Astrocyte of the hippocampus (primary cell): ENCODE measurements at places on chromosomes 6 and 20.

DNA sequence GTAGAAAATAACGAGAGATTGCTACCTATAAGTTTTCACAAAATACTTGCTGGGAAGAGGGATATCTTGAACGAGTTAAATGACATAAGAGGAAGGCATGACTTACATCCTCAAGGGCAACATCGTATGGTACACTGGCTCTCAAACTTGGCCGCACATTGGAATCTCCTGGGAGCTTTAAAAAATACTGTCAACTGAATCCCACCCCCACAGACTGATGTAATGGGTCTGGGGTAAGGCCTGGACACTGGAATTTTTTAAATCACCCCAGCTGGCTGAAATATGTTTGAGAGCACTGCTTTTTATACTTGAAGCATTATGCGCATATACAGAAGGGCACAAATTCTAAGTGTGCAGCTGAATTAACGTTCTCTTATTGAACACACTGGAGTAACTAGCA is 8.0 kb upstream of the TSHZ2 start:
- DNase-seq: no peak

DNA sequence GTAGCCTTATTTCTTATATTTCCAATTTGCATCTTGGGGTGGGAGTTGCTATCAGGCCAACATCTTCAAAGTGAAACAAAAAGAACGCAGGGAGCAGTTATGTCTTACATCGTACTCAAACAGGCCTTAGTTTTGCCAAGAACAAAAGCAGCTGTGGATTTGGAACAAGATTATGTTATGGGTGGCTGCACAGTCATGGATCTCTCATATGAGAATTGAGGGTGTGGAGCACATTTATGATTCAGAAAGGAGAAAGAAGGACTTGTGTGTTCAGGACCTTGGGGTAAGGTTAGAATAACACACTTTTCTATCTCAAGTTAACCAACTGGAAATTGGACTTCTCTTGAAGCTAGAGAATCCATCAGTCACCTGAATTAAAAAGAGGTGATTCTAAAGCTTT is 259.9 kb downstream of the FOXA2 start:
- no peak for DNase-seq

DNA sequence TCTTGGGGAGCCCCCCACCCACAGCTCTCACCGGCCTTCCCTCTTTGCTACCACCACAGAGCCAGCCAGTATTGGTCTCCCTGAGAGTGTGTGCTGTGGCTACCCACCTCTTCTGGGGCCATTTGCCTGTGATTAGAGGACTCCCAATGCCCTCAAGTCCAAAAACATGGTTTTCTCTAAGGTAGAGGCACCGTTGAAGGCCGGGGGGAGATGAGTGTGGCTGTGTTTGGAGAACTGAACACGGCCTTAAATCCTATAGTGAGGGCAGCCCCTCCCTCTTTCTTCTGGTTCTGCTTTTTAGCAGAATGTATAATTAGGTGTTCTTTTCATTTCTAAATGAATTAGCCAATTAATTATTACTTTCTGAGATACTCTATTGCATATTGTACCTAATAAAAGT is 2.5 kb downstream of the CCR6 start:
- DNase-seq: no peak

DNA sequence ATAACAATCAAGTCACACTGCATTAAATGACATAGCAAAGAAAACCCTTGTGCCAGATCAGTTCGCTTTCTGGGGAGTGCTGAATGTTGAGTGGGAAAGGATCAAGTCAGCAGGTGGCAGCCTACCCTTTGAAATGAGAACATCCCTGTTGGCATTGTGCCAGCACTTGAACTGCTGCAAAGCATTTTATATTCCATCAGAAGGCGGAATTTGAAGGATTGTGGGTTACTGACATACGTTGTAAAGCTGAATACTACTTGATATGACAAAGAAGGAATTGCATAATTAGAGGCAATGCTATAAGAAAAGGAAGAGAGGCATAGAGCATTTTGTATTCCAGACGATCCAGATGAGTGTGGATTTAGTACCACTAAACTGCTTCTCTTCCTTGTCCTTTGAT is 26.5 kb downstream of the BCKDHB start:
- DNase-seq: peak; percentile 80

DNA sequence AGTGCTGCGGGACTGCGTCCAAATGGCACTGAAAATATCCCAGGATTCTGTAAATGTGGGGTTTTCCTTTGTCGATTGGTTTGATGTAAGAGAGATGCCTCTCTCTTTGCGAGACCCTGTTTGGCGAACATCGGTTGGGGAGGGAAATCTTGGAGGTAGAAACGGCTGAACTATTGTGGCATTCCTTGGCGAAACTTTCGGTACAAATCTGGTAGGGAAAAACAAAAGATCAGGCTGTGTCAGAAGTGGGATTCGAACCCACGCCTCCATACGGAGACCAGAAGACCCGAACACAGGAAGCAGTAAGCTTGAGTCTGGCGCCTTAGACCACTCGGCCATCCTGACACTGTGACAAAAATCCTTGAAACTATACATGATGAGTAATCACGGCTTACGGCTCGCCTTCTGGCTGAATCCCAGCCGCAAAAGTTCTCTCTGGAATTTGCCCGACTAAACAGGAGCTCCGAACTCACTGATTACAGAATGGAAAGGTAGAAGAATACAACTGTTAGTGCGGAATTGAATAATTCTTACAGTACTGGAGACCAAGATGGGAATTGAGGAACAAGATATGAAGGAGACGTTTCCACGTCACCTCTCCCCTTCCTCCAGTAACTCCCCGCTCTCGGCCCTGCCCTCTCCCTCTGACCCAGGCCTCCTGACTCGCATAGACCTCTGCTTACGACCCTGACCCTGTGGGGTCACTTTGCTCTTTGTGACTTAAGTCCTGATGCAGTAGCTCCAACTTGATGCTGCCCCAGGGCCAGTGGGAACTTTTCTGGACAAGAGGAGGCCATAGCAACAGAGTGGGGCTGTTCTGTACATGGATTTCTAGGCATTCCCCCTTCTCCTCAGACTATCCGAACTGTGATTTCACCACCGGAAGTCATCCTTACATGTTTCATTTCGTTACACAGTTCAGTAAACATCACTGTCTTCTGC is 132.8 kb upstream of the ZNF184 start:
- peak; percentile 86 for DNase-seq

DNA sequence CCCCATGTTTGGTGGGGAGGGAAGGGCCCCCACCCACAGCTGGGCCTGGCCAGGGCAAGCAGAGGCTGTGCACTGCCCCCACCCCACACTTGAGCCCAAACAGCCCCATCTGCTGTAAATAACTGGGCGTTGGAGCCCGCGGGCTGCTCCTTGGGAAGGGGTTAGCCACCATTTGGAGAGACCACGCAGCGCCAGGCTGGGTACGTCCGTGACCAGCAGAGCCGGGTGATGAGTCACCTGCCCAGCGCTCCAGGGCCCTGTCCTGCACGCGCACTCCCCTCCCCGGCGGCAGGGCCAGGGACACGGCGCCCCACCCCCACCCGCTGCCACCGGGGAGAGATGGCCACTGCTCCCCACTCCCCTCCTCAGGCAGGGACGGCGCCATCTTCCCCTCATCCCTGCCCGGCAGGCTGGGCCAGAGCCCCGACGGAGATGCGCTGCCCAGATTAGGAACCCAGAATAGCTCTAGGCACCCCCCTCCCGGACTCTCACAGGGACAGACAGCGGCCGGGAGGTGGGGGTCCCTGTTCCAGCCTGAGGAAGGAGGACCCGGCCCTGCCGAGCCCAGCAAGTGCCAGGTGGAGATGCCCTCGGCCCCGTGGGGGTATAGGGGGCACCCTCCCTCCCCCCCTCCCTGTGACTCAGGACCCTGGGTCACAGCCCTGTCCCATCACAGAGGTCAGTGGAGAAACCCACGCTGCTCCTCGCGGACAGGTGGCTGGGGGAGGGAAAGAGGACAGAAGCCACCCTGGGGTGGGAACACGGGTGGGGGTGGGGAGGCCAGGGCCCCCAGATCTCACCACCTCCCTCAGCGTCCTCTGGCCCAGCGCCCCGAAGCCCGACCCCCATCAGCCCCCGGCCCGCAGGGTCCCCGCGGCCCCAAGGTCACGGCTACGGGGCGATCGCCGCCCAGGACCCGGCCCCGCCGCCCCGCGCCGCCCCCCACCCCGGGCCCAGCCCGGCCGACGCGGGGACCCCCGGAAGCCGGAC is 642 bp downstream of the EEF1A2 start:
- DNase-seq: peak; percentile 67

- DNase-seq: no peak
Observed at GRCh38 chr6:107321793-107322192, 137.6 kb downstream of the PDSS2 start.

DNA sequence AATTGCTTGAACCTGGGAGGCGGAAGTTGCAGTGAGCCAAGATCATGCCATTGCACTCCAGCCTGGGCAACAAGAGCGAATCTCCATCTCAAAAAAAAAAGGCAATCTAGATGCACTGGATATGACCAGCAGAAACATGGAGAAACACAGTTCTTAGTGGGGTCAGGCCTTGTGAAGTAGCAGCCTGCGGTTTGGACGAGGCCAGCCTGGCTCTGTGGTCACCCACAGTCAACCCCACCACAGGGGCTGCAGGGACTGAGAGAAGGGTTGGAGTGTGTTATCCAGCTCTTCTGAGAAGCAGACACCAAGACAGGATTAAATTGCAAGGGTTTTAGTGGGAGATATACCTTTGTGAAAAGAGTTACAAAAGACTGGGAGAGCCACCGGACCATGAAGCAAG is 194.3 kb upstream of the PROKR2 start:
- no peak for DNase-seq

- peak; percentile 62 for DNase-seq
Observed at GRCh38 chr20:44594730-44595129, 12.4 kb downstream of the PKIG start.

DNA sequence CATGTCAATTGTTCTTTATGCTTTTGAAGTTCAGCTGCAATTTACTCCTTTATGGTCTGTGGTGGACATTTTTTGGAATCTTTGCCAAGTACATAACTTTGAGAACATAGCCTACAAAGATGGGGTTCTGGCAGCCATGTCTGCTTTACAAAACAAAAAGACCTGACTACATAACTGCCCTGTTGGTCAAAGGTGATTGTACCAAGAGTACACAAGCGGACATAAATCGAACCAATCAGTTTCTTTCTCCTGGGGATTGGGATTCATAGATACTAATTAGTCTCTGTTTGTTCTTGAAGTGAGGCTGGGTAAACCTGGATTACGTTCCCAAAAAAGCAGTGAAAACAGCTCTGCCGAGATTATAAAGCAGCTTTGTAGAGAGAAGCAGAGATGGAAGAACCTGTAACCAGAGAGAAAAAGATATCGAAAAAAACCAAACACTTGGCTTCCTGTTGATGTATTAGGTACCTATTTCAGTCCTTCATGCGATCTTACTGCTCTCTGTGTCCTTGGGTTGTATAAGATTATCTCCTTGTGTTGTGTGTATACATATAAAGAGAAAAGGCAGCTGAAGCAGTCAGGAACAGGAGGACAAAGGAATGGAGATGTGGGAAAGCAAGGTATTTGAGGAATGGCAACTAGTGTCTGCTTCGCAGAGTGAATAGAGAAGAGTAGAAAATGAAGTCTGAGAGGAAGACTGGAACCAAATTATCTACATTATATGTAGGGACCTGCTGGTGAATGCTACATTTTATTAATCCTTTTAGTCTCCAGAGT is 2.7 kb upstream of the ZFAND3 start:
- no peak for DNase-seq

DNA sequence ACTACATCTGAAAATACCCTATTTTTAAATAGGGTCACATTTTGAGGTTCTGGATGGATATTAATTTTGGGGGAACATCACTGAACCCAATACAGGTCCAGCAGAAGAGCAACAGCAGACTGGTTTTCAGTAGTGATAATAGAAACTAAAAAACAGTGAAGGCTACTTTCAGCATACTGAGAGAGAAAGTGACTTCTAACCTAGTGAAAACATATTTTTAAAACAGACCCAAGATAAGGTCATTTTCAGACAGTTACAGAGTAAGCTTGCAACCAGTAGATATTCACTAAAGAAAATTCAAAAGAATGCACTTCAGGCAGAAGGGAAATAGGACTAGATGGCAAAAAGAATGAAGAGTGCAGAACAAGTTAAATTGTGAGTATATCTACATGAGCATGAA is 42.0 kb upstream of the TMEM244 start:
- DNase-seq: no peak

DNA sequence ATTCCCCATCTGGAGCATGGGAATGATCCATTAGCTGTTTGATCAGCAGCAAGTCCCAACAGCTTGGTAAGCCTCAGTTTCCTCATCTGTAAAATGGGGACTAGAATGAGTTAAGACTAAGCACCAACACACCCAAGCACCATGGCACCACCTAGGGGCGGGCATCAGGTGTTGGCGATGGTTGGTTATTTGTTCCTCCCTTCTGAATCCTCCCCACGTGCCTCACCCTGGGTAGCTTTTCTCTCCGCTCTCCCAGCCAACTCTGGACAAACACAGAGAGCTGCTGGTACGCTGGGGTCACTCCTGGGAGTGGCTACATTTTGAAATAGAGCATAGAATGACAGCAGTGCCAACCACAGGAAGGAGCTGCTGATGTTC is 13.3 kb upstream of the ITPR3 start:
- no peak for DNase-seq

GRCh38 chr20:40683894-40684268 is 5.2 kb downstream of the MAFB start:
- DNase-seq: no peak

GRCh38 chr20:48492015-48492714 is 335.6 kb downstream of the PREX1 start:
- no peak for DNase-seq
